ENCODE measurements at places on chromosomes 11 and 22.

DNA sequence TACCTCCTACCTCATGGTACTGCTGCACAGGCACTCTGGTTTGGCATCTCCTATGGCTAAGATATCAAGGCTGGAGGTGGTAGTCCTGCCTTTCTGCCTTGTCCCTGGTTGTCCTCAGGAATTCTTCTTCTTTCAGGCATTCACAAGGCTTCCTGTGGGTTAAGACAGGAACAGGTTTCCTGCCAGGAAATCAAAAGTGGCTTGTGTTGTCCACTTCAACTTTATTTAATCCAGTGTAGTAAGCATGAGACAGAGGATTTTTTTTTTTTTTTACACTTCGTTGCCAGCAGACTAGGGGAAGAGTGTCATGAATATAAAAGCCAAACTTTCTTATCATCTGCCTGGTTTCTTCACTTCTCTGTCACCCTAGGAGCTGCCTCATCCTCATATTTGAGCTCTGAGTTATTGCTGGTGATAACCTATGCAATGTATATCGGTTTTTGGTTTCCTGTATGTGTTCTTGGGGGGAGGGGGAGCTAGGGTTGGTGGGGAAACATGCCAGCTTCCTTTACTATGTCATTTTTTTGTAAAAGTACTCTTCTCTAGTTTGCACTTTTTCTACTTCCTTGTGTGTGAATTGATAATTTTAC lies 50.2 kb downstream of the XKR3 start:
- no peak for DNase-seq

GRCh38 chr11:95254716-95255115 lies 23.7 kb upstream of the SESN3 start:
- no peak for DNase-seq

DNA sequence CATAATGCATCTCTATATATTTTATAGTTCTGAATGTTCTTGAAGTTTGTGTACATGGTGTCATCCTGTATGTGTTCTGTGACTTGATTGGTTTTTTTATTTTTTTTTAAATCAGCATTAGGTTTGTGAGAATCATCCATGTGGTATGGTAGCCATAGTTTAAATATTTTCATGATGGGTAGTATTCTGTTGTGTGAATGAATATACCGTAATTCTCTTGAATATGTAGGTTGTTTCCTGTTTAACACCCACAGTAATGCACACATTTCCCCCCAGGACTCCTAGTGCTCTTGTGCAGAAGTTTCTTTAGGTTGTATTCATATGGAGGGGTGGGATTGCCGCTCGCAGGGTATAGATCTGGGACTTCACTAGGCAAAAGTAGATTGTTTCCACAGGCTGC lies 2.0 kb downstream of the PACS1 start:
- no peak for DNase-seq

- no peak for DNase-seq
Observed at GRCh38 chr11:9028581-9028980, 24.8 kb upstream of the NRIP3 start.

GRCh38 chr11:86524620-86525352 lies 147.6 kb downstream of the ME3 start:
- peak; percentile 45 for DNase-seq

GRCh38 chr22:27866135-27867084 lies 52.6 kb downstream of the PITPNB start:
- peak; percentile 36 for DNase-seq

DNA sequence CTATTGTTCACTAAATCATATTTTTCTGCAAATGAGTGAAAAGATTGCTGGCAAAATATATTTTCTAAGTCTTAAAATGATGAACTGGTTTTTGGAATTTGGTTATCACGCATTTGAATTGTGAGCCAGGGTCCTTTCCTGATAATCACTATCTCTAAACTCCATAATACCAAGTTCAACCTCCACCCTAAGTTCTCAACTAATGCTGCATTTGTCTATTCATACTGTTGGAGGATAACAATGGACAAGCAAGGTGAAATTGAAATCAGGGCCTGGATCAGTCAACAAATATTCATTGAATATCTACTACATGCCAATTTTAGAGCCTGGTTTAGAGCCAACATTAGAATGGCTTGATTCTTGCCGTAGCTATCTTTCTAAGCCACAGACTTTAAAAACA lies 4.7 kb upstream of the PCF11 start:
- DNase-seq = no peak

- DNase-seq = no peak
Observed at GRCh38 chr22:37212174-37212906, at the start of gene SSTR3. Gene SSTR3, minus strand, starts transcription at chr22:37212477. Its CDS starts 4,674 bp downstream, at chr22:37207803.

DNA sequence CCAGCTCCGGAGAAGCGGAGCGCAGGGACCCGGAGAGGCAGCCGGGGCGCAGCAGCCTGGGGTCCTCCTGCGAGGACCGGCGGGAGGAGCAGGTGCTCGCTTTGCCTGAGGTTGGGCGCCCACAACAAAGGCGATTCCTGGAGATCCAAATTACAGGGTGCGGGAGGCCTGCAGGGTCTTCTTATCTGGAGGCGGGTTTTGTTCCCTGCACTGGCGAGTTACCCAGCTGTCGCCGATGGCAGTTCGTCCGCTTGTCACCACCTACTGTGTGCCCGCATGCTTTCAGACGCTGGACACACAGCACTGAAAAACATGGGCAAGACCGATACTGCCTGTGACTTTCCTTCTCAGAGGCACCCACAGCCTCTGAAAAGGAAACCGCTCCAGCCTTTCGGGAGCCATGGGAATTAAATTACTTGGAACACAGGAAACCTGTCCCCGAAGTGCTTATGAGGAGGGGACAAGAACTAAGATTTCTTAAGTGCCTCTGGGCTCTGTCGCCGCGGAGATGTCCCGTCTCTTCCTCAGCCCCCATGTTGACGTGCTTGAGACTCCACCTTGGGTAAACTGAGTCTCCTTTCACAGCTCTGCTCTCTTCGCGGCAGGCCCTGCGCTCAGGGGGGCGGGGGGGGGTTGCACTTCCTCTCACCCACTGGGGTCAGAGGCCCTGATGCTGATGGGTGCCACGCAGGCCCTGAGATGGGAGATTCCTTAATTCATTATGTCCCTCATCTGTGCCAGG lies 1.3 kb upstream of the ZFTA start:
- no peak for DNase-seq

GRCh38 chr11:15745266-15745665 lies 611.1 kb downstream of the SOX6 start:
- no peak for DNase-seq

GRCh38 chr11:65069217-65069616 lies 10.9 kb upstream of the NAALADL1 start:
- DNase-seq = no peak

DNA sequence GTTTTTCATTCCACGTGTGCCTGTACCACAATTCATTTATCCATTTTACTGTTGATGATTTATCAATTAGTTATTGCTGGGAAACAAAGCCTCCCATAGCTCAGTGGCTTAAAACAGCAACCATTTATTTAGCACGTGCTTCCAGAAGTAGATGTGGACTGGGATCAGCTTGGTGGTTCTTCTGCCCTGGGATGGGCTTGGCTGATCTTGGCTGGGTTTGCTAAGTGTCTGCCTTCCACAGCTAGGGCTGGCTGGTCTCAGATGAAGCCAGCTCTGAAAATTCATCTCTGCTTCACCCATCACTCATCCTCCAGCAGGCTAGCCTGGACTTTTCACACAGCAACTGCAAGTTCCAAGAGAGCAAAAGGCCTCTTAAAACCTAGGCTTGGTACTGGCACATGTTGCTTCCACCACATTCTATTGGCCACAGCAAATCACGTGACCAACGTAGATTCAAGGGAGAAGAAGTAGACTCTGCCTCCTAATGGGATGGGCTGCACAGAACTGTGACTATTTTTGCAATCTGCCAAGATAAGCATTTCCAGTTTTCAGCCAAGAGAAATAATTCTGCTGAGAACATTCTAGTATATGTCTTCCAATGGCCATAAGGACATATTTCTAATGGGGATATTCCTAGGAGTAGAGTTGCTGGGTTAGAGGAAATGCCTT lies 124.9 kb downstream of the MN1 start:
- DNase-seq = no peak

DNA sequence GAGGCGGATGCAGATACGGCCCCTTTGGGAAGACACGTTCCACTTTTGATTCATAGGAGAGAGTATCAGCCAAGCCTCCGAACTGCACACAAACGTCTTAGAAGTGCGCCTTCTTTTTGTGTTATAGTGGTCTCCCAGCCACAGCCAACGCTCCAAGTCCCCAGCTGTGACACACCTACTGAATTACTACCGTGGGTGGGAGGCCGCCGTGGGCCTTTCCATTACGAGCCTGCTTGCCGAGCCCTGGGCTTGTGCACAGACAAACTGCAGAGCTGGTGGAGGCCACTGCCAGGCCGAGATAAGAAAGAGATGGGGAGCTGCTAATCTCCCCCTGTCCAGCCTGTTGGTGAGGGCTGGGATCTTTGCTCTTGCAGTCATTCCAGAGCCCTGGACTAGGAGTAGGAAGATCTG lies 761 bp downstream of the HMBS start:
- DNase-seq = no peak

DNA sequence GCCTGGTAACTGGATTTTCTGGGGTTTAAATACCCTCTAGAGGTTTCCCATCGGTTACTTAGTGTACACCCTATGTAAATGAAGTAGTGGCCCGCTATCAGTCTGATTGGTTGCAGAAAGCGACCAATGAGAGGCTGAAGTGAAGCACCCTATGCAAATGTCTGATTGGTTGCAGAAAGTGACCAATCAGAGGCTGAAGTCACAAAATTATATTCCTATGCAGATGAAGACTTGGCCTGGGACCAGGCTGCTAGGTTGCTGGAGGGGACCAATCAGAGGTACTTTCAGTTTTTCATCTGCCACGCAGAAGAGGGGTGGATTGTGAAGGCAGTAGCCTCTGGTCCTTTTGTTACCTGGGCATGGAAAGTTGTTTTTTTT lies 134.8 kb downstream of the TBC1D22A start:
- DNase-seq = no peak

GRCh38 chr11:16027621-16028020 lies 328.7 kb downstream of the SOX6 start:
- DNase-seq = no peak

DNA sequence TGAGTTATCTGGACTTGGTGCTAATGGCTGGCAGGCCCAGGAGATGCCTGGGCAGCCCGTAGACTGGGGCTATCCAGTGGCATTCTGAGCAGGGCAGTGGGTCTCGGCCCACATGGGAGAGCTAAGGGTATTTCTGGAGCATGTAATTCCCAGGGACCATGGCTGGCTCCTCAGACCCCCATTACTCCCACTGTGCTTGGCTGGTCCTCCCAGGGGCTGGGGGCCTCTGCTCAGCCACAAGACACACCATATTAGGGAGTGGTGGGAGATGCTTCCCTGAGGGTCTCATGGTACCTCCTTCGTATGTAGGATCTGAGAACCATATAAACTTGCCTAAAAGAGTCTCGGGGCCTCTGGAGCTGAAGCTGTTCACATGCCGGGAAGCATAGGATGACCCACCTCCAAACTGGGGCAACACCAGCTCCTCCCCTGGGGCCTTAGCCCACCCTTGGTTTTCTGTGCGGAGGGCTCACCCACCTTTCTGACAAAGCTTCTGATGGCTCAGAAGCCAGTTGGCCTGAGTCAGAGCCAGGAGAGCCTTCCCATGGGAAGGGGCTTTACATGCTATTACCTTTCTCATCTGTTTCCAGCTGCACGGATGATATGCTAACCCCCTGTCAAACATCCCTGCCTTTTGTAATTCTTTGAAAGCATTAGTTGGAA lies 9.5 kb upstream of the FTH1 start:
- DNase-seq = no peak

DNA sequence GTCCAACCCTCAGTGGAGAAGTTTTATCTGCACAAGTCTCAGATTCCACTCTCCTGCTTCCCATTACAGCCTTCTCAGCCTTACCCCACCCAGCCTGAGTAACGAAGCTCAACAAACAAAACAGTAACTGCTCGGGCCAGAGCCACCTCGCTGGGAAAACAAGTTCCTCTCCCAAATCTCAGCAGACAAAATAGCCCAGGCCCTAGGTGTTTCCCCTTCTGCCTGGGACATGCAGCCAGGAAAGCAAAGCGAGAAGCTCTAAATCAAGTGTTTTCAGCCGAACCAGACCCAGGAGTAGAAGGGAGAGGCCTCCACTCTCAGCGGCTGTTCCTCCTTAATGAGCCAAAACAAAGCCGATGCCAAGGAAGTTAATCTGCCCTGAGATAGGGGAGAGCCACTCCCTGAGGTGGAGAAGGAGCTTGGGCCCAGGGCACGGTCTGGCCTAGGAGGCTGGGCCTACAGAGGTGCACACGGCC lies 44.0 kb downstream of the LIF start:
- DNase-seq = no peak

- no peak for DNase-seq
Observed at GRCh38 chr11:119319700-119320239, 2.8 kb upstream of the MCAM start.

DNA sequence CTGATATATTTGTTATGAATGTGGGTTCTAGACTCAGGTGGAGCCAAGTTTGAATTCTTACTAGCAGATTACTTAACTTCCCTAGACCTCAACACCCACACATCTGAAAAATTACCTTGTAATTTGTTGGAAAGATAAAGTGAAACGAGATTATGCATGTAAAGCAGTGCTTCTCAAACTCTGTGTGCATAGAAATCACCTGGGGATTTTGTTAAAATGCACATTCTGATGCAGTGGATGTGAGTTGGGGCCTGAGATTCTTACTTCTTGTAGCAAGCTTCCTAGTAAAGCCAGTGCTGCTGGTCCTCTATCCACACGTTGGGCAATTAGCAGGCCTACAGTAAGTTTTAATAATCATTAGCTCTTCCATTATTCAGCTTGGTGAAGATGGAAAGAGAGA lies 15.1 kb upstream of the CEP295 start:
- DNase-seq = no peak

GRCh38 chr11:2166091-2166851 lies 5.3 kb upstream of the INS start:
- no peak for DNase-seq

DNA sequence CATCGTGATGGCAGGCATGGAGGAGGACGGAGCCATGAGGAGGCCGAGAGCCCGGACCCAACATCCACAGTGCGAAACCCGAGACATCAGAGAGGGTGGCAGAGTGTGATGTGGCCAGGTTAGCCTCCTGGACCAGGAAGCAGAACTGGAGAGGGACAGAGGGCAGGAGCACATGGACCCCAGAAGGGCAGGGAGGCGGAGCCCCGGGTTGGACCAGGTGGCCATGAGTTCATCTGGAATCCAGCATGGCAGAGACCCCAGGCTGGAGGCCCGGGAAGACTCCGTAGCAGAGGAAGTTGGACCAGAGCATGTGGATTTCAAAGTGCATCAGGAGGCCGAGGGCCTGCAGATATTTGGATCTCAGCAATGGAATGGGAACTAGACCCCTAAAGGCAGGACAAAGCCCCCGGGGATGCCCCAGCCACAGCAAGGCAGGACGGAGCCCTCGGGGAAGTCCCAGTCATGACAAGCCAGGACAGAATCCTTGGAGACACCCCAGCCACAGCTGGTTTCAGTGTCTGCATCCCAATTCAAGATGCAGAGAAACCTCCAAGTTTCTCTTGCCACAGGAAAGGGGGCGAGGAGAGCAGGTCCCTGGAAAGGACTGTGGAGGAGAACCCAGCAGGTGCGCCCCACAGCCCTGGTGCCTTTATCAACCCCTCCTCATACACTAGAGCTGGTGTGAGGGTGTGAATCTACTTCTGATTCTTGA lies 1393.4 kb downstream of the BRD1 start:
- no peak for DNase-seq

- DNase-seq = no peak
Observed at GRCh38 chr11:1745701-1746320, 4.6 kb downstream of the IFITM10 start.

GRCh38 chr11:128696941-128697340 lies 3.1 kb downstream of the FLI1 start:
- no peak for DNase-seq

GRCh38 chr11:725624-726202 lies 19.7 kb downstream of the EPS8L2 start:
- no peak for DNase-seq

GRCh38 chr22:22681221-22681739 lies 36.9 kb downstream of the GGTLC2 start:
- DNase-seq = no peak
